AG09319 (cell line): ENCODE measurements at places on chromosomes 6 and 20.

DNA sequence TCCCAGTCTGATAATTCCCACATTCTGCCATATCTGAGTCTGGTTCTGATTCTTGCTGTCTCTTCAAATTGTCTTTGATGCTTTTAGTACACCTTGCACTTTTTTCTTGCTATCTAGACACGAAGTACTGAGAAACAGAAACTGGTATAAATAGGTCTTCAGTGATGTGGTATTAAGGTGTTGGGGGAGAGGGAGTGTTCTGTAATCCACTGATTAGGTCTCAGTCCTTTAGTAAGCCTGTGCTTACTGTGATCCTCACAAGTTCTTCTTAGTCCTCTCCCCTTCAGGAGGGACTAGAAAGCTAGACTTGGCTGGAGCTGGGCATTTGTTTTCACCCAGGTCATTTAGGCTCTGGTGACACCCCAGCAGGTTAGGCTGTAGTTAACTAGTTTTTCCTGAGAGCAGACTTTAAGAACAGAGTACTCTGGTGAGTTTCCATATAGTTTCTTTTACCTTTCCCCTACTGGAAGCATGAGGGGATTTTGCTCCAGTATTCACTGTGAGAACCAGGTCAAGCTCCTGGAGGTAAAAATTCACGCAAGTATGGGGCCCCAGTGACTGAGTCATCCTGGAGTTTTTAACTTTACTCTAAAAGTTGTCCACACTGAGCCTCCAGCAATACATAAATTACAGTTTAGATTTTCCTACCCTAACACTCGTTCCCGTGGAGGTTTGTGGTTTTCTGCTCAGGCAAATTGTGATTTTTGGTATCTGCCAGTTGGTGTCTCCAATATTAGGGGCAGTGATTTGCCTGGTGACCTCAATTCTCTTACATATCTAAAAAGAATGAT is 154.6 kb downstream of the CDKAL1 start:
- no peak for DNase-seq

GRCh38 chr20:47957135-47957534 is 171.9 kb upstream of the SULF2 start:
- no peak for DNase-seq

- DNase-seq: no peak
Measured at GRCh38 chr6:44534291-44534690, 146.8 kb downstream of the CDC5L start.

DNA sequence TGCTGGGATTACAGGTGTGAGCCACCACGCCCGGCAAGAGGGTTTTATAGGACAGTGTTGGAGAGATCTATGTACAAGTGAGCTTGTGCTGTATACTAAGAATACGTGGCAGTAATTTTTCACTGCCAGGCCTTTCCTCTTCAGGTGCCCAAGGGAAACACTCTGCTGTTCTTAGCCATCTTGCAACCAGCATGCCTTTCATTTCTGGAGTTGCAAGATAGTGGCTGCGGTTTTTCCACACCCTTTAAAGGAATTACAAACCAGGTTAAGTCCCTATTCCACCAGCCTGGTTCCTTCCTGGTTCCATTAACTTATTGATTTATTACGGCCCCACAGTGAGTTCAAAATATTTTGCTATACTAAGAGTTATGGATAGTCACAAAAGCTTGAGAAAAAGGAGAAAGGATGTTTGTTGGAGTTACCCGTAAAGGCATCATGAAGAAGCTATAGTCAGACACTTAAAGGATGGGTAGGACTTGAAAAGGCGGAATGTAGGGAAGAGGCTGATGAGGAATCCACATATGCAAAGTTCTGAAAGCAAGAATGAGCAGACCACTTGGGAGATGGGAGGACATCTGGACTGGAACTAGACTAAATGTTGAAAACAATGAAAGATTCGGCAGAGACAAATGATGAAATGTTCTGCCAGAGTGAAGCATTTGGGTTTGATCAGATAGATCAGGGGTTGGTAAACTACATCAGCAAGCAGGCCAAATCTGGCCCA is 61.4 kb upstream of the ASIP start:
- DNase-seq: no peak
